ENCODE measurements at places on chromosomes 12 and 14. TPM values are rescaled to one million over a fixed set of nuclear protein-coding genes. Genes with fewer than 3 reads are reported as not detected.

Gene FGF6
- total RNA-seq: not detected

Gene TMBIM6
- total RNA-seq: 442 TPM

Gene BCL11B
- total RNA-seq: 2.3 TPM

Gene PEX5
- 65.4 TPM for total RNA-seq

Gene PLCZ1
- total RNA-seq: not detected

Gene CCNB1IP1
- total RNA-seq: 122 TPM

Gene DPF3
- 3.0 TPM for total RNA-seq

DNA sequence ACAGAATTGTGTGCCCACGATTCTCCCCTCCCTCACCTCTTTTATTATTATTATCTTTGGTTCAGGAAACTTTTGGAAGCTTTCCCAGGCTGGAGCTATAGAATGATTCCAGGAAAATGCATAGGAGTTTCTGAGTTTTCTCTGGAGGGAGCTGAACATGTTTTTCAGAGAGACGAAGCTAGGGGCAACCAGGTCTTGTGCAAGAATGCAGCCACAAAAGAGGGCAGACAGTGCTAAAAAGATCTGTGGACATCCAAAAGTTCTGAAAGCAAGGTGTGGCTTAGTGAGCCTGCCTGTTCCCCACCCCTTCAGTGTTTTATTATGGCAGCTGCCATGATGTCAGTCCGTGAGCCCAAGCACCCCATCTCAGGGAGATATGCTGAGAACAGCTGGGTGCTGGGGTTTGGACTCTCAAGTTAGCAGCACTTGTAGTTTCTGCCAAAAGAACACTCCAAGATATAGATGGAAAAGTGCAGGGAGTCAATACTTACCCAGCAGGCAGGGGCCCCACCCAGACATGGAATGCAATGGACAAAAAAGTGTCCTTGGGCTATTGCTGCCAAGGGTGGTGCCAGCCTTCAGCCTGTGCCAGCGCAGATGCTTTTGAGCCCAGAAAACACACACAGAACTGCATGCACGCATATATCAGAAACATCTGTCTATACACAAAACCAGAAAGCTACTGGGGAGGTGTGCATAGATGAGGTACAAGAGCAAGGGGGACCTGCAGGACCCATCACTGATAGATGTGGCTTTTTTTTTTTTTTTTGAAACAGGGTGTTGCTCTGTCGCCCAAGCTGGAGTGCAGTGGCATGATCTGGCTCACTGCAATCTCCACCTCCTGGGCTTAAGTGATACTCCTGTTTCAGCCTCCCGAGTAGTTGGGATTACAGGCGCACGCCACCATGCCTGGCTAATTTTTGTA is 17.0 kb upstream of the IRF2BPL start:
- DNase-seq: no peak

GRCh38 chr12:53532524-53533445 is 25.5 kb upstream of the NPFF start:
- DNase-seq: no peak

- DNase-seq: no peak
Observed at GRCh38 chr14:92411135-92411534, 88.2 kb downstream of the SLC24A4 start.

DNA sequence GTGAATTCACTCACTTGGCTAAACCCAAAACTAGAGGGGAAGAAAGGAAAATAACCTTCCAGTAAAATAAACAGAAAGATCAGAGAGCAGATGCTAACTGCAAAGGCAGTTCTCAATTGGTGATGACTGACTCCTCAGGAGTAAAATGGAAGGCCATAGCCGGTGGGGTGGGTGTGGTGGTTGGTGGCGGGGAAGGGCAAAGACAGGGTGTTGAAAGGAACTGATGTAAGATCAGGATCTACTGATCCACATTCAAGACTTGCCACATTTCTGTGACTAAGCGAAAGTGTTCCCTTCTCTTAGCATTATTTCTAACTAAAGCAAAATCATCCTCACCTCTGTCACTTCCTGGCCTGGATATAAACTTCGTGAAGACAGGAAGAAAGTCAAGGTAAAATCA is 26.3 kb upstream of the TC2N start:
- DNase-seq: no peak

DNA sequence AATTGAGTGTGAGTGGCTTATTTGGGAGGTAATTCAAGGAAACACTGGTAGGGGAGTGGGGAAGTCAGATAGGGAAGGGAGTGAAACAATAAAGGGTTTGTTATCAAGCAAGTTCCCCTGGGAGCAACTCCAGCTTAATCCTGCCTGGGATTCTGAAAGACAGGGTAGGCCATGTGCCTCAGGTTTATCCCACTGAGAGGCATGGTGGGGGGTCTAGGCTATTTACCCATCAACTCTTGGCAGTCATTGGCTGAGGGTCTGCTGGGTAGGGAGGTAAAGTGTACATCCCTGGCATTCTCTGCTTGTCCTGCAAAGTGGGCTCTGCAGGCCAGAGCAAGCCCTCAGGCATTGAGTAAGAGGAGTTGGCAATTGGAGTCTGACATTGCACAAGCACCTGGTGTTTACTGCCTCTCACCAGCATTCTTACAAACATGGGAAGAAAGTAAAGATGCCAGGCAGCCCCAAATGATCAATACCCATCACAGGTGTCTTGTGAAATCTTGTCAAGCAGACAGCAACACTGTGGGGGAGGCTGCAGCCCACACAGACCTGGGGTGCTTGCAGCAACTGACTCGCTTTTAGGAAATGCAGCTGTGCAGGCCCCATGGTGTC is 169.3 kb downstream of the KTN1 start:
- no peak for DNase-seq

Data from progenitor cell of endocrine pancreas (in vitro differentiated cells).